ENCODE measurements at places on chromosomes 3 and 15.

DNA sequence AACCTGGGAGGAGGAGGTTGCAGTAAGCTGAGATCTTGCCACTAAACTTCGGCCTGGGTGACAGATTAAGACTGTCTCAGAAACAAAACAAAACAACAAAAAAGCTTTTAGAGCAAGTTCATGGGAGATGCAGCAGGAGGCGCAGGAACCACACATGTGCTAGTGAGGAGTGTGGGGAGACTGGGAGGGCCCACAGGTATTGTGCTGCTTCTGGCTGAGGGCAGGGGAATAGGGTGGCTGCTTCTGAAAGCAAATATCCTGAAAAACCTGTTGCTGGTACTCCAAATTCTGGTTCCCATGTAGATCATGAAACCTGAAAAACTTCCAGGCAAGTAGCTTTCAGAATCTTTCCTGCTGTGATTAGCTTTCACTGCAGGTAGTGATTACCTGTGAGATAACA, 22.1 kb downstream of the TYRO3 start:
- no peak for DNase-seq

GRCh38 chr3:33149342-33149741, 35.5 kb downstream of the CRTAP start:
- DNase-seq = no peak

DNA sequence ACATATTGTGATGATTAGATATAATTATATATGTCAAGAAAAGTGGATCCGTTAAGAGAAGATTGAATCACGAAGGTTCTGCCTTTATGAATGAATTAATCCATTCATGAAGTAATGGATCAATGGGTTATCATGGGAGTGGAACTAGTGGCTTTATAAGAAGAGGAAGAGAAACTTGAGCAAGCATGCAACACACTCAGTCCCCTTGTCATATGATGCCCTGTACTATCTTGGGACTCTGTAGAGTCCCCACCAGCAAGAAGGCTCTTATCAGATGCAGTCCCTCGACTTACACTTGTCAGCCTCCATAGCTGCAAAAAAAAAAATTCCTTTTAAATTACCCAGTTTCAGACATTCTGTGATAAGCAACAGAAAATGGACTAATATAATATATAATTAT, 301.9 kb downstream of the RAP2B start:
- no peak for DNase-seq

DNA sequence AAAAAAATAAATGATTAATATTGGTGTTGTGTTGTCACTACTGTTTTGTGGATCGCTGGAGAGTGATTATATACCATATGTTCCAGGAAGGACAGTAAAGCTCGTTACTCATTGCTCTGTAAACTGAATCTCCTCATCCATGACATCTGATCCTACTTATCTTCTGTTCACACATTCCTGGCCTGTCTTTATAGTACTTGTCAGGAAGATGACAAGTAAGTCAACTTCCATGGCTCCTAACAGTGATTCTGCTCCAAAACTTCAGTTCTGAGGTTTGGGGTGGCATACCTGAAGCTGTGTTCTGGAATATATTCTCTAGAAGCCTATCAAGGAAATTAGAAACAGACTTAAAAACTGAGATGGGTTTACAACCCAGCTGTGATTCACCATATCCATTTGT, 288.9 kb downstream of the ZBBX start:
- DNase-seq = no peak

GRCh38 chr3:45690336-45691035, 1.3 kb downstream of the SACM1L start:
- no peak for DNase-seq

- no peak for DNase-seq
Measured at GRCh38 chr3:13548696-13549622, at the start of gene FBLN2. TSS of gene FBLN2 (plus strand) at chr3:13549125. CDS start at chr3:13570356, 21,231 bp downstream.

GRCh38 chr15:52682781-52683180, 3.6 kb upstream of the ATOSA start:
- DNase-seq = no peak
